Substantia nigra (tissue), 51 donors: ENCODE measurements at places on chromosomes 7 and 10.
A peak's percentile ranks its signal among the peaks of the same experiment; 100 is the strongest.

DNA sequence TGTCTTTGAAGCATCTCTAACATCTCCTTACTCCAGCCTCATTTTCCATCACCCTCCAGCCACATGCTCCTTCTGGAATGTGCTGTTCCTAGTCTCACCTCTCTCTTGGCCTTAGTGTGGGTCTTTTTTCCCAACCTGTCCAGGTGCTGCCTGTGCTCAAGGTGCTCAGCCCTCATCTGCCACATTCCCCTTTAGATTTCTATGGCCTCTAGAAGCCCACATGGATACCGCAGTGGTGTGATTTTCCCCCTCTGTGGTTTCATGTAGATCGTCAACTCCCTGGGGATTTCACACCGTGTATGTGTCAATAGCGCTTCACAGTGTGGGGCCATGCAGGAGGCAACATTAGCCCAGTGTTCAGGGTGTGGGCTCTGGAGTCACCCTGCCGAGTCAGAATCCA lies 32.5 kb downstream of the BMPER start:
- DNase-seq: no peak

GRCh38 chr10:47366731-47367460 lies 17.2 kb downstream of the ZNF488 start:
- DNase-seq: no peak

GRCh38 chr7:149824748-149825566 lies 13.2 kb upstream of the ZNF862 start:
- DNase-seq: no peak

GRCh38 chr7:12130609-12131008 lies 80.5 kb upstream of the TMEM106B start:
- no peak for DNase-seq

DNA sequence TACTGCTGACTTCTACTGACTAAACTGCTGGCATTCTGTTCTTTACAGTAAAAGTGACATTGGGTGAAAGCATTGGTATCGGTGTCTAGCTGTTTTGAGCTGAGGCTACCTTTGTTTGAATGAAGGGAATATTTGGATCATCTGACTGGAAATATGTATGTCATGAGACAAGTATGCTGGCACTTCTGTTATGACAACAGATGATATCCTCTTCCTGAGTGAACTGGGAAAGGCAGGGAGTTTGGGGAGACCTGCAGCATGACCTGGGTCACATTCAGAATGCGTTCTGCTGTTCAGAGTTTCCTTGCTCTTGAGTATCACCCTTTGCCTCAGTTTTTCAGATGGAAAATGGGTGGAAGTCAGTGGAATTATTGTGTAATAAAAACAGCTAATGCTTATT lies 81.8 kb downstream of the PLCE1 start:
- no peak for DNase-seq

DNA sequence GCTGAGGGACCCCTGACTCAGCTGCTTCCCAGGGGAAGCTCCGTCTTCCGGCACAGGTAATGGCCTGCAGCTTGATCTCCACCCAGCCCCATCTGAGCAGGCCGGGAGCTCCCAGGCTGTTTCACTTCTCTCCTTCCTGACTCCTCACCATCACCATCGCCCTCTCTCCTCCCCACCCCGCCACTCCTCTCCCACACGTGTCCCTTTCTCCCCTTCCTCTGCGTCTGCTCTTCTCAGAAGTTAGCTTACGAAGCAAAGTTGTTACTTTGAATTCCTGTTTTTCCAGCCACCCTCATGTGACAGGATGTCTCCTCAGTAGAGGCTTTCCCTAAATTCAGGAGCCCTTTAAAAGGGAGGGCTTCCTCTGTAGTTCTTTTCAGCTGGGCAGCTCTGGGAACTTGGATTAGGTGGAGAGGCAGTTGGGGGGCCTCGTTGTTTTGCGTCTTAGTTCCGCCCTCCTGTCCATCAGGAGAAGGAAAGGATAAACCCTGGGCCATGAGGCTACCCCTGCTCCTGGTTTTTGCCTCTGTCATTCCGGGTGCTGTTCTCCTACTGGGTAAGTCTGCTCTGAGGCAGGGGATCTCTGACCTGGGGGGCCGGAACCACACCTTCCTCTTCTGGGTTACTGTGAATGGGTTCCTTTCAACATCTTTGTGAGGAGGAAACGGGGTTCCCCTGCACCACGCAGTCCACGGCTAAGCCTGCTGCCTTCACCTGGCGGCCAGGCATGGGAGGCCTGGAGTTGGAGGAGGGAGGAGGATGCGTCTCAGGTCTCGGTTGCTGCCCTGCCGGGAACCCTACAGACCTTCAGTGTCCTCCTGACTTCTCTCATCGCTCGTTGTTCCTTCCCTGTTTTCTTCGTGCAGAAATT lies at the start of gene MRC1:
Gene MRC1, plus strand, starts transcription at position 378 of the 871 bp plus-strand sequence. Its CDS starts 118 bp downstream, at position 496.
- DNase-seq: no peak

DNA sequence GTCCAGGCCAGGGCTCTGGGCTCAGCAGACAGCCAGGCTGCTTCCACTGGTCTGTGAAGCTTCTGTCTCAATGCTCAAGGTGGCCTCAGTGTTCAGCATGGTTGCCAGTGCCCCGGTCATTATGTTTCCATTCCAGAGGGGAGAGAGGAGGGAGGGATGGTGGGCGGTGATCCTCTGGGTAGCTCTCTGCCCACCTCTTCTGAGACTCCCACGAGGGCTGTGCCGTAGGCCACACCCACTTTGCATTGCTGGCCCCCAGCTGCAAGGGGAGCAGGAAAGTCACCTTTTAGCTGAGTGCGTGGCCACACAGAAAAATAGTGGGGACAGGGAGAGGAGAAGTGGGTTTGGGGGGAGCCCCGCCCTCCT lies 42.5 kb downstream of the FOXK1 start:
- DNase-seq: no peak

- peak; percentile 45 for DNase-seq
Measured at GRCh38 chr7:28980451-28981160, 22.5 kb upstream of the TRIL start.

DNA sequence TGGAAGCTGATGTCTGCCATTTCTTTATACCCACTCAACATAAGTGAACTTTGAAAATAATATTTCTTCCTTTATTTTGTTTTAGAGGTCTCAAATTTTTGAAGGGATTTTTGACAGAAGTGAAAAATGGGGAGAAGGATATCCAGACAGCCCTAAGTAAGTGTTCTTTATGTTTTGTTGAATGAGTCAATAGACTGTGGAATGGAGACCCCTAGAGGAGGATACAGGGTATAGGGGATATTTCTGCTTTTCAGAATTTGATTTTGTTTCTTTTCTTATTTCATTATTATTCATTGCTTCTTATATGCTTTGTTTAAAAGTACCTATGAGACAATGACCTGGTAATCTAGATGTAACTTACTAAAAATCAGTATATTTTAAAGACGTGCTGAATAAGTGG lies 34.4 kb downstream of the PLEKHA8 start:
- DNase-seq: no peak
